Psoas muscle (tissue), 8 donors: ENCODE measurements at places on chromosomes 3 and 15. TPM values are rescaled to one million over a fixed set of nuclear protein-coding genes. Genes with fewer than 3 reads are reported as not detected.

DNA sequence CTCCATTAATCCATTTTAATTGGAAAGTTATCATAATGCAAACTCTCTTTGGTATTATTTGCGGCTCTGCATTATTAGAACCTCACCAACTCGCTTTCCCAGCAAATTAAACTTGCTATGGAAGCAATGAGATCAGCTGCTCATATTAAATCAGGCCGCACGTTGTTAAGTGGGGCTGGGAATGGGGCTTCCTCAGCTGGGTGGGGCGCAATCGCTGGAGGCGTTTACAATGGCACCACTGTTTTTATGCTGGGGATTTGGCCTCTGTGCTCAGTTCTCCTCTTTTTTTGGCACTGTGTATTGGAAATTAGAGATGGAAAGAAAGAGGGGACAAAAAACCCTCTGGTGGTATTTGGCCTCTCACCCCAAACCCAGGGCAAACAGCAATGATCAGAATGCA is 72.2 kb downstream of the RPLP1 start:
- no peaks in the 10 kb centered on the region for H3K36me3 ChIP-seq
- H3K27ac ChIP-seq: no peak overlapping the region
- H3K27me3 ChIP-seq: no peaks in the 10 kb centered on the region
- no peaks in the 10 kb centered on the region for H3K4me1 ChIP-seq
- no peak overlapping the region for H3K4me3 ChIP-seq

NEK10 gene
- total RNA-seq: 5.3 TPM

- H3K27me3 ChIP-seq: no peaks in the 10 kb centered on the region
- no peaks in the 10 kb centered on the region for H3K4me1 ChIP-seq
- no peak overlapping the region for H3K4me3 ChIP-seq
- DNase-seq: no peak
- no peaks in the 10 kb centered on the region for H3K36me3 ChIP-seq
- no peak overlapping the region for H3K27ac ChIP-seq
Observed at GRCh38 chr15:65796610-65797078, 4.6 kb upstream of the DENND4A start.

DNA sequence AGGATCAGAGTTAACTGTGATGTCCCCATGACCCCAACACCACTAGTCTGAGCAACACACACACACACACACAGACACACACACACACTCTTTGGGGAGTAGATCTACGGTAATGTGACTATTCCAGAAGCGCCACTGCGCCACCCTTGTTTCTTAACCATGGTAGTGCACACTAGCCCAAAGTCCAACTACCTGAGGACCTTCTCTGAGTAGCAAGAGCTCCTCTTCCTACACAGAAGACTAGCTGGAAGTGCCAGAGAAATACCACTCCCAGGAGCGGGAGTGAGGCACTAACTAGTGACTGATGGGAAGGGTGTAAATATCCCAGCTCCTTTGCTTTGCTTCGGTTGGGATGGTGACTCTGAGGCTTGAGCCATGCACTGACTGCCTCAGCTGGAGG is 96.0 kb upstream of the EIF1B start:
- no peaks in the 10 kb centered on the region for H3K36me3 ChIP-seq
- no peaks in the 10 kb centered on the region for H3K27me3 ChIP-seq
- H3K27ac ChIP-seq: no peak overlapping the region
- no peak for DNase-seq
- no peak overlapping the region for H3K4me3 ChIP-seq
- no peaks in the 10 kb centered on the region for H3K4me1 ChIP-seq

DNA sequence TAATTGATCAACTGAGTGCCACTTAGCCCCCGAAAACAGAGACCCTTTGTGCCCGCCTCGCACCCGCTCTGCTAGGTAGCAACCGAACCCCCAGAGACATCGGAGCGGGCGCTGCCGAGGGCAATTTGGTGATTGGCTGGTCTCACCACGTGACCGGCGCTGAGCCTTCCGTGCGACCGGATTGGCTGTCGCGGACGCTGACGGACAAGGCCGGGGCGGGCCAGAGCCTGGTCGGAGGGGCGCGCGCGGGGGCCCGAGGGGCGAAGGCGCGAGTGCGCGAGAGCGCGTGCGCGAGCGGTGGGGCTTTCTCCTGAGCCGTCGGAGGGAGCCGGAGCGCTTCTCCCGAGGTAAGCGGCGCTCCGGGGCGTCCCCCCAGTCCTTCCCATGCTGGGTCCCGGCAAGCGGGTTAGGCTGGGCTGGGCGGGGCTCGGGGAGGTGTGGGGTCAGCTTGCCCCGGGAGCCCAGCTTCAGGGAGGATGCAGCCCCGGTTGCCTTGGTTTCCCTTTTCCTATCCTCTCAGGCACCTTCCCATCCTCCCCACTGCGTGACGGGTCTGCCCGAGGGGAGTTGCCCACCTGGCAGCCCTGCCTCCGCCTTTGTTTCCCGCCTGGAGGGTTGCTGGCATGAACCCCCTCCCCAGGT is at the start of gene TMEM108:
Gene TMEM108 (plus strand): TSS at position 303 of the 642 bp plus-strand sequence.
- H3K4me3 ChIP-seq: peak within 1 kb of the TSS; percentile 91
- peak within 1 kb of the TSS; percentile 74 for H3K27ac ChIP-seq
- peaks cover 9% of the 10 kb centered on the region for H3K4me1 ChIP-seq
- no peaks in the 10 kb centered on the region for H3K27me3 ChIP-seq
- no peaks in the 10 kb centered on the region for H3K36me3 ChIP-seq

COL6A6 gene
- 0.86 TPM for total RNA-seq

IL20RB gene
- 0.71 TPM for total RNA-seq

RABL3 gene
- 21.0 TPM for total RNA-seq

DNA sequence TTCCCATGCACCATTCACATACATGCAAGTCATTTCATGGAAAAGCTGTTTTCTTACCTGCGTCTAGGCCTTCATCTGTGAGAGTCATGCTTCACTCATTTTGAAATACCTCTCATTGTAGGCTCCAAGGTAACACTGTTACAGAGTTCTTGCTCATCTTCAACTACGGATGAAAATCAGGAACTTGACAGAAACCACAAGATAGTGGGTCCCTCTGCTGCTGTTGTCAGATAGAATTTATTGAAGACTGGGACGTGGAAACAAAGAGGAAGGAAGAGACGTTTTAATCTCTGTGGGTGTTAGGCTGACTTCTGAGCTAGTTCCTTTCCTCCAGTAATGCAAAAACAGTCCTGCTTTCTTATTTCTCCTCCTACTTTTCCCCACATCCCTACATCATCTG is at the start of gene P2RY14:
Gene P2RY14 (minus strand): TSS at position 313 of the 400 bp plus-strand sequence. CDS start 64,226 bp downstream, outside the sequence.
- DNase-seq: no peak
- peak within 1 kb of the TSS; percentile 28 for H3K4me3 ChIP-seq
- H3K27ac ChIP-seq: no peak within 1 kb of the TSS
- H3K27me3 ChIP-seq: no peaks in the 10 kb centered on the region
- no peaks in the 10 kb centered on the region for H3K36me3 ChIP-seq

GRCh38 chr3:11078826-11079515 is 75.3 kb upstream of the HRH1 start:
- H3K4me1 ChIP-seq: no peaks in the 10 kb centered on the region
- H3K36me3 ChIP-seq: no peaks in the 10 kb centered on the region
- H3K27ac ChIP-seq: no peak overlapping the region
- DNase-seq: no peak
- H3K4me3 ChIP-seq: no peak overlapping the region

- no peaks in the 10 kb centered on the region for H3K36me3 ChIP-seq
- H3K27me3 ChIP-seq: no peaks in the 10 kb centered on the region
- no peak overlapping the region for H3K27ac ChIP-seq
- no peaks in the 10 kb centered on the region for H3K4me1 ChIP-seq
Observed at GRCh38 chr3:119069725-119070124, 35.1 kb upstream of the IGSF11 start.
